ENCODE measurements at places on chromosomes 16 and 17.

DNA sequence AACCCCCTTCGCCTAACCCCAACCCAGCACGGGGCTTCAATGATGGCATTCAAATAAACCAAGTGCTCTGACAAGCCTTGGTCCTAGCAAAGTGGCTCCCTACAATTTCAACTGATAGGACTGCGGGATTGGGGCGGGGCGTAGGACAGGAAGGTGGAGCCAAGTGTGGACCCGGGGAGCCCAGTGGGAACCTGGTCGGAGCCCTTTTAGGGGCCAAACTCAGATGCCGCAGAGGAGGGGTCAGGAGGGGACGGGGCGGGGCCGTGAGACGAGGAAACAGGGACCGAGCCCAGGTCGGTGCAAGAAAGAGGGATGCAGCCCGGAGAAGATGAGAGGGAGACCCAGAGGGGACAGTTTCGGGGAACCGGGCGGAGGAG lies 13.2 kb upstream of the CDIPT start:
- DNase-seq, result no peak

- DNase-seq, result no peak
Observed at GRCh38 chr16:53805752-53806151, 101.8 kb downstream of the FTO start.

- no peak for DNase-seq
Observed at GRCh38 chr16:69482410-69482991, 58.1 kb downstream of the CYB5B start.

DNA sequence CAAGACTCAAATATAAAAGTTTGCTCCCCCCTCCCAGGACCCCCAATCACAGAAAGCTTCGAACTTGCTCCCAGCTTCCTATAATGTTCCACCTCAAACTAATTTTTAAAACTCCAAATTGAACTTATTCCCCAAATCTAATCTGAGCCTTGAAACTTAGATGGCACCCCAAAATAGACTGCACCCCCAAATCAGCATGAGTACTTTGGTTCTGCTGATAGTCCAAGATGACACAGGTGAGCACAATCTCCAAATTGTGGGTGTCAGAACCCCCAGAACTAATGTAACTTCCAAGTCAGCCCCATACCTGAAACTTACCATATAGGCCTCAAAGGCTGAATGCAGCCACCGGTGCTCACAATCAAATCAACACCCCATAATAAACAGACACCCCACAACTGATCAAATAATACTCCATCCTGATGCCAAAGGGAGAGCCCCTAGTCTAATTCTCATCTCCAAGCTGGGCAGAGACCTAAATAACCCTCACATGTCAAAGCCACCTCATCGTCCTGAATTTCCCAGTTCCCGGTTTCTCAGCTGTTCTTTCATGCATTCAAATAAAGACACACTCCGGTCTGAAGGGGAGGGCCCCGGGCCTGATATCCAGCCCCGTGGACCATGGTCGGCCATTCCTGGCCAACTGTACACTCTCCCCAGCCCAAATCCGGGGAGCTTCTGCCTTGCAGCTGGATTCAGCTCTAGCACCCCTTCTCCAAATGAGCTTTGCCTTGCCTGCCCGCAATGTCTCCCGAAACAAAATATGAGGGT lies 1.8 kb upstream of the BCL6B start:
- no peak for DNase-seq

- DNase-seq, result no peak
Observed at GRCh38 chr17:16573466-16573865, 4.5 kb upstream of the ZNF287 start.

GRCh38 chr16:50367777-50368409 lies 895 bp downstream of the BRD7 start:
- no peak for DNase-seq

DNA sequence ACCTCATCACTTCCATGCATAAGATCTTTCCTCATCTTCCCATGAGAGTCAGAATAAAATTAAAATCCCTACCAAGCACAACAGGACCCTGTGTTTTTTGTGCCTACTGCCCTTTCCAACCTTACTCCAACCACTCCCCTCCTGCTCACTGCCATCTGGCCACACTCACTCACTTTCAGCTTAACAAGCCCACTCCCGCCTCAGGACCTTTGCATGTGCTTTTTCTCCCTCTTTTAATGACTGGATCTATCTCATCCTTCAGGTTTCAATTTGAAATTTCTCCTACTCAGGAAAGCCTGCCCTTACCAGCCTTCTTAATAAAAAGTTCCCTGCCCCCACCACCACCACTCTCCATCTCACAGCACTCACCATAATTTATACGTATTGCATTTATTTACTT lies 14.7 kb downstream of the C17orf67 start:
- no peak for DNase-seq

DNA sequence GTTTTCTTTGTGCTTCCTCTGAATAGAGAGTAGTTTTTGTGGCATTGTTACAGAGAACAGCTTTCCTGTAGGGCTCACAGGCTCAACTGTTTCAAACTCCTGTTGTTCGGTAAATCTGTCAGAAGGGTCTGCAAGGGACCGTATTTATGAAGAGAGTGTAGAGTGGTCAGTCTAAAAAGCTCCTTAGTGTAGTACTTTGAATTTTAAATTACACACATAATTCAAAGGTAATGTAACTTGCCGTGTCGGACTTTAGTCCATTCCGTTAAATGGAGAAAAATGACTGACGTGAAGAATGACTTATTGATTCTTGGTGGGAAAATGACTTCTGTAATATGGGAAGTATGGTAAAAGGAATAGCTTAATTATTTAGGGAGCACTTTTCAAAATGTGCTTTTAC lies 190.9 kb downstream of the WWOX start:
- DNase-seq, result no peak

GRCh38 chr17:43142153-43142552 lies 17.0 kb upstream of the BRCA1 start:
- no peak for DNase-seq

DNA sequence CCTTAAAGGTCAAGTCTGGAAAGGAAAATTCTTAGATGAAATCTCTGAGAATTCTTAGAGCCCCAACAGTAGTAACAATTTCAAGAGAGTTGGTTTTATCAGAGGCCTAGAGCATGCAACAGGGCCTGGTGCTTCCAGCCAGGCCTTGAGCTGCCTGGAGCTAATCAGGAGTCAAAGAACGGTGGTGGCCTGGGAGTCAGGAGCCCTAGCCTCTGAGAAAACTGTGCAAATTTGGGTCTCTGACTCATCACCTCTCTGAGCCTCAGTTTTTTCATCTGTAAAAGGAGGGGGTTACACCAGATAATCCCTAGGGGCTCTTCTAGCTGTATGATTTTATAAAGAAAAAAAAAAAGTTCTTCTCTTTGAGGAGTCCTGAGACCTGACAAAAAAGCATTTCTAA lies 227.3 kb upstream of the RPL38 start:
- DNase-seq, result no peak

DNA sequence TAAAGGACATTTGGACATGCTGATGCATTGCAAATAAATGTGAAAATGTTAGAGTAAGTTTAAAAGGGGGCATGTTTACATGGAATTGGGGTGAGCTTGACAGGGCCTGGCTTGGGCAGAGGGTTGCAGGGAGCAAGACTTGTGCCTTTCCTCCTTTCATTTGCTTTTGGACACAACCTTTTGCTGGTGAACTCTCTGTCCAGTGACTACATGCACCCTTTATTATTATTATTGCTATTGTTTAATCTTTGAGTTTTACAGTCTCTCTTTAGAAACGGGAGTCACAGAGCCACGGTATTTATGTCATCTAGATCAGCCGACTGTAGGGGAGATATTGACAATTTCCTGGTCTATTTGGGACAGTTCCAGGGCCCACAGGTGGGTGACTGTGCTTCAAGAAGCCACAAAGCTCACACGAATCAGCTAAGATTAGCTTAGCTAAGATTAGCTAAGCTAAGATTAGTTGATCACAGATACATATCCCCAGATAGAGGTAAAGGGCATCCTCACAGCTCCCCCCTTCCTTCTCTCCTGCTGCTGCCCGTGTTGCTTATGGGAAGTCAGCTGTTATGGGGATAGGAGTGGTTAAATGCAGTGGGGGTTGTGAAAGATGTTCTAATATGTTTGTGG lies 28.9 kb upstream of the ETV4 start:
- DNase-seq, result no peak

GRCh38 chr16:55133654-55134053 lies 190.3 kb upstream of the IRX6 start:
- no peak for DNase-seq

DNA sequence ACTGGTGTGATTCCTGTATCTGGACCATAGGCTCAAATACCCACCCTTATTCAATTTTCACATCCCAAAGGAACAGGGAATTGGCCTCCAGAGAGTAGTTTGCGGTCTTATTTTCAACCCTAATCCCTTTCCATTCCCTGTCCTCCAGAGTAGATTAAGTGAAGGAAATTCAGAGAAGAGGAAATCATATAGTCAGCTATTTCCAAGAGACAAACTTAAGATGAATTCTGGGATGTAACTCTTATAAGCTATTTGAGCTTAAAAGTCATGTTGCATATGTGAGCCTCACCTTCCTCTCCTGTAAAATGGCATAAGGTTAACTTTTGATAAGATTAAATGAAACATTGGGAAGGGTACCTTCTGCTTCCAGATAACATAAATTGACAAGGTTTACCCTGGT lies 37.4 kb upstream of the ADAMTS18 start:
- no peak for DNase-seq

- no peak for DNase-seq
Observed at GRCh38 chr17:62663304-62663703, 35.8 kb downstream of the MRC2 start.

DNA sequence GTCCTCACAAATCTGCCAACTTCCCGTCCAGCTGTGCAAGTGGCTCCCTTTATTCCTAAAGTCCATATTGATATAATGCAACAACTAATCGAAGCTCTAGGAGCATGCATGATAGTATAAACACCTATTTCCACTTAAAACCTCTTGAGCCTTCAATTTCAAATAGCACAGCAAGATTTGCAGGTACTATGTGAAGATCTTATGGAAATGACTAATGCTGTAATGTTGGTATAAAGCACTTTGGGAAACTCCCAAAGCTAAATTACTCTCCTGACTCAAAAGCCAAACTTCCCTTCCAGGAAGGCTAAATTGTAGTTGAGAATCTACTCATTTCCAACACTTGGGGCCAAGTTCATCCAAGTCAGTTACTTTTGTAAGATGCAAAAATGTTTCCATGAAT lies 287.6 kb upstream of the CDH11 start:
- no peak for DNase-seq

GRCh38 chr17:73956595-73957465 lies 246.6 kb upstream of the RPL38 start:
- peak; percentile 50 for DNase-seq

DNA sequence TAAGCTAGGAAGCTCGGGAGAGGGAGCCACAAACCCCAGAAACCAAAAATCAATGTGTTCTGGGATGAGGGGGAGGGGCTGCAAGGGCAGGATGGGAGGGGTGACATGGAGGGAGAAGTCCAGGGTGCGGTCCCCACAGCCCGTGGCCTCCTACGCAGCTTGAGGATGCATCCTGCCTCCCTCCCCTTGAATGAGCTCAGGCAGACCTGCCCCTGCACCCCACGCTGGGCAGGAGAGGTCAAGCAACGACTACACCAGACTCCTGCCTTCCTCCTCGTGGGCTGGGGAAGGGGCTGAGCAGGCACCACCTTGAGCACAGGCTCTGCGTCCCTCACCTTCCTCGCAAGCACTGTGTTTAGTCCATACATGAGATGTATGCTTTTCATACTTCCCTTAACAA lies 3.9 kb downstream of the ANKRD13B start:
- no peak for DNase-seq

- no peak for DNase-seq
Observed at GRCh38 chr17:28567604-28568003, 3.7 kb downstream of the PIGS start.

GRCh38 chr17:38451840-38452529 lies 23.7 kb downstream of the ARHGAP23 start:
- DNase-seq, result no peak

- no peak for DNase-seq
Observed at GRCh38 chr16:35862242-35862641, 2402.8 kb downstream of the TP53TG3F start.

DNA sequence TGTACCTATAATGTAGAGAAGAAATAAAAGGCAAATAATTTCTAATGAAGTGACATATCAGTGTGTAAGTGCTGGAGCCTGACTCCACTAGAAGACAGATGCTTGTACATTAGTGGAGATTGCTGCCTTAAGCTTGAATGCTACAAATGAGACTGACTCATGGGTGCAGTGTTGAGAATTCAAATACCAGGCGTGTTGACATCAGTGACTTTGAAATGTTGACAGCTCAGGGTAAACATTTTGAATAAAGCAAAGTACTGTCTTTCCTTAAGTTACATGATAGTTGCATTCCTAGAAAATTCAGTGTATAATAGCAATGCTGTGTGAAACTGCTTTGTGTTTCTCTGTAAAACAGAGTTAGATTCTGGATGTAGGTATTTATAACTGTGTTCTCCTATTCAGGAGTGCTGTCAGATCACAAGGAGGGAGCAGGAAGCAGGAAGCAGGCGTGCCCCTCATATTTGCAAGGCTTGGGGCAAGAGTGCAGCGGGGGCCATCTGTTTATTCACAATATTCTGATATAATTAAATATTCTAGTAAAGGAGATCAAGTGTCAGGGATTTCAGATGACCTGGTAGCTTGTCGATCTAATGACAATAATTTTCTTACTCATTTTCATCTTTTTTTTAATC lies 119.0 kb downstream of the SPECC1 start:
- DNase-seq, result no peak

GRCh38 chr16:49643429-49644144 lies 212.3 kb downstream of the ZNF423 start:
- DNase-seq, result no peak

DNA sequence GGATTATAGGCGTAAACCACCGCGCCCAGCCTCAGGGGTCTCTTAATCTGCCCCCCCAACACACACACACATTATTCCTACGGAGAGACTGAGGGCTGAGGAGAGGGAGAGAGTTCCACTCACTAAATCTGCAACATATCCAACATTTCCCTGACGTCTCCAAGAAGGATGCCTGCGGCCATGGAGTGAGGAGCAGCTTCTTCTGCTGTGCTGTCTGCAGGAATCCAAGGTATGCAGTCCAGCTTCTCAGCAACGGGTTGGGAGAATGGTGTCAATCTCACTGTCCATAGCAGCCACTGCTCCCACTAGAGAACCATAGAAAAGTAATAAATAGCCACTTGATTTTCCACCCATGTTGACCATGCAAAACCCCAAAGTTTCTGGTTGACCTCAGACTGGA lies 5.1 kb upstream of the PLXDC1 start:
- no peak for DNase-seq

GRCh38 chr16:3879887-3880564 lies 487 bp downstream of the CREBBP start:
- peak; percentile 79 for DNase-seq

GRCh38 chr17:78648293-78648692 lies 71.1 kb upstream of the DNAH17 start:
- DNase-seq, result no peak

DNA sequence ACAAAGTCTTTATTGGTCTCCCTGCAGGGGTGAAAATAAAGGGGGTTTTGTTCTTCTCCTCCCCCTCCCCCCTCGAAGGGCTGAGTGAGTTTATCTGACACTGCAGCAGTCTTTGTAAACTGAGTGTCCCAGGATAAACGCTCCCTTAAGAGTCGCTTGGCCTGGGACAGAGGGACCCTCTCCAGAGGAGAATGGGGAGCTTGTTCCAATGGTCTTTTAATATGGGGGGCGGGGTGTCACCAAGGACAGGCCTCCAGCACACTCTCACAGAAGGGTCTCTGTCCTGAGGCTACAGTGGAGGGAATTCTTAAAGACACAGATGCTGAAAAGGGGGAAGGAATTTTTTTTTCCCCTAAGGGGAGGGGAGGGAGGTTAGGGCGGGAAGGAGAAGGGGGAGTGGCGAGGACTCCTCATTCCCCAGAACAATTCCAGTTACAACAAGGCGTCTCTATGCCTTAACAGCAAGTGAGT lies 455.5 kb downstream of the SOX9 start:
- no peak for DNase-seq
